Fibroblast of the aortic adventitia (primary cell): ENCODE measurements at places on chromosomes 7 and 10.

DNA sequence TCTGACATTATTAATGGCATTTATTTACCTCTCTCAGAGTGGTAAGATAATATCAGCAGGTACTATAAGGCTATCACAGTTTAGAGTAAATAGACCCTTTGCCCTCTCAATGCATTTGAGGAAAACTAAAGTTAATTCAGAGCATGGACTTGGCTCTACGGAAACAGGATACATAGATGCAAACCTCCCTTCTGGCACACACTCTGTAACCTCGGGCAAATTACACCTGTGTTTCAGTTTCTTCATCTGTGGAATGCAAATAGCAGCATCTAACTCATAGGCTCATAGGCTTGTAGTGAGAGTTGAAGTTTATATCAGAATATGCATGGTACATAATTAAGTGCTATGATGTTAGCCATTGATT, 5.6 kb downstream of the RAPGEF5 start:
- DNase-seq, result no peak

DNA sequence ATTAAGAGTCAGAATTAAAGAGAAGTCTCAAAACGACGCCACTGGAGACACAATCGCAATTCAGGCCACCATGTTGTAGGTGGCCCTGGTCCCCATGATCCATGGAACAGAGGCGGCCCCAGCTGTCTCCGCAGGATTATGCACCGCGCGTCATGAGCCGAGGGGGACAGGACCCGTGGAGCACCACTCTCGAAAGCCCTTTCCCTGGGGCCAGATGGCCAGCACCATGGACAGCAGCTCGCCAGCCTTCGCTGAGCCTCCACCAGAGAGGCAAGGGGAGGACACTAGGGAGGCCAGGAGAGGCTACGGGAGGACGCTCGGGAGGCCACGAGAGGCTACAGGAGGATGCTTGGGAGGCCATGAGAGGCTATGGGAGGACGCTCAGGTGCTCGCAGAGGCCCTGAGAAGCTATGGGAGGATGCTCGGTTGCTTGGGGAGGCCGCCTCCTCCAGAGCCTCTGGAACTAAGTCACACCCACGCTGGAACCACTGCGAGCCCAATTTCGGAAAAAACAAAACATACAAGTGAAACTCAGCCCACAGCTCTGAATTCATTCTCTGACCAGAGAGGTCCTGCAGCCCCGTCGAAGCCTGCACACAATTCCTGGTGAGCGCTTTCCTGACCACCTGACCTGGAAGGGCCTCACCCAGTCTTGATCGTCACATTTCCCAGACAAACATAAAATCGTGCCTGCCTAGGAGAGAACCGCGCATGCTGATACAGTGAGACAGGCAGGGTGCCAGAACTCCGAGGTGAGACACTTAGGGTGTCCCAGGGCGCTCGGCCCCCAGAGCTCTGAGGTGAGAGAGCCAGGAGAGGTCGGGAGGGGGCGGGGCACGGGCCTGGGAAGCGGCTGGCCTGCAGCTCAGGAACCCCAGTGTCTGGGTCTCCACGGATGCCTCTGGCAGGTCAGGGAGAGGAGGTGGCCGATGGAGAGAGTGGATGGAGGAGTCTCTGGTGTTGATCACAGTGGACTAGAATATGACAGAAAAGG, 224.4 kb downstream of the PTPRN2 start:
- DNase-seq, result no peak

DNA sequence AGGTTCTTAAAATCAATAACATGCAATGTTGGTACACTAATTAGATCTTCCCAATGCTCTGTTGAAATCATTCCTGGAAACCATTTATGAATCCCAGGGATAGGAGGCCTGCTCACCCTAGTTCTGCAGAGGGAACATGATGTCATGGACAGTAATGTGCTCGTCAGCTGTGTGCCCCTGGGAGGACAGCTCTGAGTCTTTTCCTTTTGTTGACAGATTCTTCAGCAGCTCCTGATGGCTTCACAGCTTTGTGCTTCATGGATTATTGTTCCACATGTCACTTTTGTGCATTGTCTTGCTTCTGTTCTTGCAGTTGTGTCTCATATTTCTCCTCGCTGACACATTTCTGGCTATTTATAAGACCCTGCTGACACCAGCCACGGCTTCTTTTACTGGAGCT, 367.5 kb downstream of the CCSER2 start:
- no peak for DNase-seq

GRCh38 chr10:57955076-57955475, 312.6 kb downstream of the IPMK start:
- DNase-seq, result peak; percentile 12

GRCh38 chr7:143908120-143908519, 6.1 kb upstream of the TCAF1 start:
- no peak for DNase-seq

GRCh38 chr7:92824901-92825480, 11.4 kb downstream of the CDK6 start:
- DNase-seq, result no peak

DNA sequence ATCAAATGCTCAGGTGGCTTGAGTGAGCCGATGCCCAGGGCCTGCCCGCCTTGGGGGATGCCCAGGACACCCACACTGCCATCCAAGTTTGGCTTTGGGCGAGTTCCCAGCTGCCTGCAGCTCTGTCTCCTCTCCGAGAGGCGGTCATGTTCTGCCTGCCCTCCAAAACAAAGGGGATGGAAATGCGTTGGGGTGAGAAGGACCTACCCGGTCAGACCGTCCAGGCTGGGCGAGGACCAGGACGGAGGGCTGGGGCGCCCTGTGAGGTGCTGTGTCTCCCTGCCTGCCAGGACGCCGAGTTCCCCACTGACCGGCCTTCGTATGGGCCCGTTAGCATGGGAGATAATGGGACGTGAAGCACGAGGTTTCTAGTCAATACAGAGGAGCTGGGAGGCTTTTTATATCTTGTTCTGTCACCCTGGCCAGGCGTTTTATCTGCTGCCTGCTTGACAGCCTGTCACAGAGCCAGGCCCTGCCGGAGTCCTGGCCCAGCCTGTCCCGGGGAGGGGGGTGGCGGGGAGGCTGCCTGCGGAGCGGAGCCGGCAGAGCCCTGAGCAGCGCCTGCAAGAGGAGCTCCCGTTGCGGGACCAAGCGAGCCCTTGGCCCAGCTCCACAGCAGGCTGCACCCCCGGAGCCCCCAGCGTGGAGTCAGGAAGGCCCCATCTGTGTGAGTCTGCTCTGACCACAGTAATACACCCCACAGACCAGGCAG, 22.0 kb upstream of the ELFN1 start:
- peak; percentile 27 for DNase-seq
